ENCODE measurements at places on chromosomes 12 and 14. TPM values are rescaled to one million over a fixed set of nuclear protein-coding genes. Genes with fewer than 3 reads are reported as not detected.
A peak's percentile ranks its signal among the peaks of the same experiment; 100 is the strongest.

DNA sequence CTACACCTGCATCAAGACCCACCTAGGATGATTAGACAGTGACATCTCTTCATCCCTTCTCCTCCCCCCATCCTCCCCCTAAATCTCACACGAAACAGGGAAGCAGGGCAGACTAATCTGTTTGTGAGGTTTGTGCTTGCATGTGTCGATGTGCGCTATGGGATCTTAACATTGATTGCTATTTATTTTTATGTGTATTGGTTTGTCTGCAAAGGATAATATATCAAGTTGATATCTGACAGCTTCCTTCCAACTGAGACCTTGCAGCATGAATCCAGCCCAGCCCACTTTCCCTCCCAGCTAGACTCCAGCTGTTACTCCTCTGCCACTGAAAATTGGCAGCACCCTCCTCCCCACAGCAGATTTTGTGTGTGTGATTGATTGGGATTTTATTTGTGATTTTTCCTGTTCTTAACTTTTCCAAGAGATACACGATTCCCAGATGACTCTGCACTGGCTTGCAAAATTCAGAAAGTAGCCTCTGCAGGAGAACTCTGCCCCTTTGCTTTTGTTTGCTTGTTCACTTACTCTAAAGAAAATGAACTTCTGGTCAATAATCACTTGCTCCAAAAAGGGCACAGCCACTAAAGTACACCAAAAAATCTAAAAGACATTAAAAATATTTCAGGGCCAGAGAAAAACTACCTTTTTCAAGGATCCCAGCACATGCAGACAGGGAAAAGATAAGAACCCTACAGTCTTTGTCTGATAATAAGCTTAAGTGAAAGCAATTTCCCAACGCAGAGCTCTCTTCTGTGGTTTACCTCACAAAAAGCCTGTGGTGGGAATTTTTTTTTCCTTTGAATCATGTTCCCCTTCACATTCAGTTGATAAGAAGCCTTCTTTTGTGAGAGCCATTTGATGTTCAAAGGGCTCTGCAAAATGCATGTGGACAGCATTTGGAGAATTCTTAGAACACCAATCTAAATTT is 222.1 kb downstream of the RPS29 start:
- DNase-seq: no peak

GRCh38 chr12:31961137-31961536 is 1.9 kb downstream of the RESF1 start:
- no peak for DNase-seq

DNA sequence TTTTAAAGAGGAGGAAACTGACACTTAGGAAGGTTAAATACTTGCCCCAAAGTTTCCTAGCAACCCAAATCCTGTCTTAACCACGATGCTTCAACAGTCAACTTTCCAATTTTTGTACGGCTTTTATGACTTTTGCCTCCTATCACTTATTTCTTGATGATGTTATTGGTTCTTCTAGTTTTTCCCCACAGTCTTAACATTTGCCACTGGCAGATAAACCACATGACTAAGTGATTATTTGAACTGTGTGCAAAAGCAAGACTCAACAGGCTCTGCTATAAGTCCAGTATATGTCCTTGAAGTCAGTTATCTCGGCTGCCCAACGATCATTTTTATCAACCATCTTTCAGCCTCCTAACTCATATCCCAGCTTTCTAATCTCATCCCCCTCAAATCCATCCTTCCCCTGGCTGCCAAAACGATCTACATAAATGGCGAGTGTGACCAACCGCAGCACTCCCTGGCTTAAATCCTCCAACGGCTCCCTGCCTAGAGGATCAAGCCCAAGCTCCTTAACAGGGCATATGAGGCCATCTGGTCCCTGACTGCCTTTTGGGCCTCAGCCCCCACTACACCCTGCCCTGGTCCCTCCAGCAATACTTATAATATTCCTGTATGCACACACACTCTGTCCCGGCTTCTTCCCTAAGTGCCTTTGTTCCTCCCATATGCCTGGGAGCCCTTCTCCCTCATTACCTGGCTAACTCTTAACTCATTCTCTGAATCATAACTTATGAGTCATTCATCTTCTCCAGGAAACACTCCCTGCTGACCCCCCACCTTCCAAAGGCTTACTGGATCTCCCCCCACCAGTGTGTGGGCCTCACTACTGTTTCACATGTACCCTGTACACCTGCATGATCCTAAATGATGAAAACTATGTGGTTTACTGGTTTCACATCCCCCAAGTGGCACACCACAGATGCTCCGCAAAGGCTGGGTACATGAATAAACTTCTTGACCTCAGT is 8.8 kb downstream of the VPS37B start:
- DNase-seq: no peak

DNA sequence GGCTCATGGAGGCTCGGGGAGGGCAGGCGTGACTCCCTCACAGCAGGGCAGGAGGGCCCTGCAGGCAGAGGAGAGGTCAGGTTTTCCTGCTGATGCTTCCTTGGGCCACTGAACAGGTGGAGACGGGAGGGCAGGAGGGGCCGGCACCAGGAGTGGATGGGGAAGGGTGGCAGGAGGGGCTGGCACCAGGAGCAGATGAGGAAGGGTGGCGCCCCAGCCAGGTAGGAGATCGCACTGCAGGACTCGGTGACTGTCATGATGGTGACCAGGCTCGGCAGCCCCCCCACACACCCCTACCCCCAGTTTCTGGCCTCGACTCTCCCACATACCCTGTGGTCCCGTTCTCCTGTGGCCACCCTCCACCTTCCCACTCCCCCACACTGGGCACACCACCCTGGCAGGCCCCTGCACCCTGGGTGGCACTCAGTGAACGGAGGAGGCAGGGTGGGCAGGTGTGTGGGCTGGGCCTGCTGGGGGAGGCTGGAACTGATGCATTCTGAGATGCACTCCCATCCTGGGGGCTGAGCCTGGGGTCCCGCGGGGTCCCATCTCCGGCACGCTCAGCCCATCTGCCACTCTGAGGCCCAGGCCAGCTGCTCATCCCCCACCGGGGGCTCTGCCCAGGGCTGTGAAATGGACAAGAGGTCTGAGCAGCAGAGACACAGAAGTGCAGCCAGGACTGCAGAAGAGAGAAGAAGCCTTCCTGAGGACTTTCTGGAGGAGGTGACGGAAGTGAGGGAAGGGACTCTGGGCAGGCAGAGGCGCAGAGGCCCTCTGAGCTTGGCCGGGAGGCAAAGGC is 2.8 kb downstream of the NUDT14 start:
- DNase-seq: no peak

- no peak for DNase-seq
Observed at GRCh38 chr12:96359328-96359727, 40.9 kb downstream of the CDK17 start.

- no peak for DNase-seq
Observed at GRCh38 chr14:87097015-87097414, 896.0 kb downstream of the GALC start.

DNA sequence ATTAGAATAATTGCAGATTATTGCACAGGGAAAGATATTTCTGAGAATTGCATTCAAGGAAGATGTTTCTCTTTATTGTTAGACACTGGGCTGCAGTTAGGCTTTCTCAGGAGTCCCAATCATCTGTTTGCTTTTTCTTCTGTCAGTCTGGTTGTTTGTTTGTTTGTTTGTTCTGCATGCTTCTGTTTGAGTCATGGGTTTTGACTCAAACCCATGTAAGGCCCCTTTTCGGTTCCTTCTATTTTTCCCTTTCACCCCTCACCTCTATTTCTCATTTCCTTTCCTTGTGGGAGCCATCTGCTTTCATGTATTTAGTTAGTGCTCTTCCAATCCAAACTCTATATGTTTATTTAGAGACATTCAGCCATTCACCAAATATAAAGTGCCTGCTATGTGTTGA is 25.1 kb upstream of the CISTR start:
- DNase-seq: no peak

DNA sequence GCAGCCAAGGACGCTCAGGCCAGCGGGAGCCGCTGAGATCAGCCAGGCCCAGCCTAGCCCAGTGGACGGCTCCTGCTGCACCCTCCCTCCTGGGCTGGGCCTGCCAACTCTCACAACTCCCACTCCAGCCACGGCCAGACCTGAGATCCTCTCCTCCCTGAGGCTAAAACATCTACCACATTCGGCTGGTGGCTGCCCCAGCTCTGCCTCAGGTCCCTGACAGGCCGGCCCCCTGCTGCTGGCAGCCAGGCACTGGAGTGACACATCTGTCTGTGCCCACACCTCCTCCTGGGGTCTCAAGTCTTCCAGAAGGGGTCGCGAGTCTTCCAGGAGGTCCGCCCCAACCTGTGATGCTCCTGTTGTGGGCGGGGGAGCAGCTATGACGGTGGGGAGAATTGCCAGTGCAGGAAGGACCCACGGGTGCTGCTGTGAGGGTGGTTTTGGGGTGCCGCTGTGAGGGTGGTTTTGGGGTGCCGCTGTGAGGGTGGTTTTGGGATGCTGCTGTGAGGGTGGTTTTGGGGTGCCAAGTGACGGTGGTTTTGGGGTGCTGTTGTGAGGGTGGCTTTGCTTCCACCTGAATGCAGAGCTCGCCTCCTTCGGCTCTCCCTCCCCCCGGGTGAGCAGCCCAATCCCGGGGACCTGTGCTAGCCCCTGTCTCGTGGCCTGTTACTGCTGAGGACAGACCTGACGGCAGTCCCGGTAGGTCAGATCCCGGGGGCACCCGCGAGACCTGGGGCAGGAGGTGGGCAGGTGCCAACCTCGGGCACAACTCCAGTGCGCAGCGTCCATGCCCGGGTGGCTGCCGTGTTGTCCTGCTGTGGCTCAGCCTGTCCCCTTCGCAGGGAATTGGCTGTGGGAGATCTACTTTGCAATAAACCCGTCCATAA is 27.5 kb upstream of the C14orf180 start:
- DNase-seq: peak; percentile 71

- no peak for DNase-seq
Observed at GRCh38 chr12:80186727-80187217, 87.4 kb downstream of the OTOGL start.

GRCh38 chr12:69947123-69947522 is 122.1 kb downstream of the MYRFL start:
- DNase-seq: no peak

- DNase-seq: no peak
Observed at GRCh38 chr12:51131745-51132521, 41.0 kb downstream of the TFCP2 start.

DNA sequence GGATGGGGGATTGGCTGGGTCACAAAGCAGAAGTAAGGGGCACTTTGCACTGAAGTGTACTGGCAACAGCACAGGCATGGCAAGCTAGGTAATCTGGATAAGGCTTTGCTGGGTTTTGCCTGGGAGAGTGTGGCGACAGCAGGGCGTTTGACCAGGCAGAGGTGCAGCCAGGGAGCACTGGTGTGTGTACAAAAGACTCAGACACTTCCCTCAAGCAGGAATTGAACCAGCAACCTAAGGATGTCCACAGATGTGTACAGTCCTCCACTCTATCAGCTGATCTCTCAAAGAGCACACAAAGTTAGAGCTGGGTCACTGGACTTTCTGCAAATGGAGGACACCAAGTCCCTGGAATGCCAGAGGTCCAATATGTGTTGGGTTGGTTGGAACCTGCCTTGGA is 15.4 kb upstream of the RNASE4 start:
- no peak for DNase-seq

DNA sequence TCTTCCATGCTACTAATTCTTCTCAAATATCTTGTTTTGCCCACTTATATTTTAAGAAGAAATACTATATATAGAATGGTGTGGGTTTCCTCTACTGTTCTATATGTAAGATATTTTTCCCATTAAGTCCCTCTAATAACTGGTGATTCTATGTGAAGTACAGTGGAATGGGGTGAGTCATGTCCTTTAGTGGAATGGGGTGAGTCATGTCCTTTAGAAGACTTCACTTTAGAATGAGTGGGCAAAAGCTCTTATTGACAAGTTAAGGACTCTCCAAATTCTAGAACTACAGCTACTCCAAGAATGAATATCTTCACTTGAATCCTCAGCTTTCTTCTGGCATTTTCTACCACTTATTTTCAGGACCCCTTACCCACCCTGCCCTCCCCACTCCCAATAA is 349.9 kb downstream of the ETNK1 start:
- no peak for DNase-seq

- DNase-seq: no peak
Observed at GRCh38 chr14:99454246-99454645, 26.4 kb downstream of the SETD3 start.

DNA sequence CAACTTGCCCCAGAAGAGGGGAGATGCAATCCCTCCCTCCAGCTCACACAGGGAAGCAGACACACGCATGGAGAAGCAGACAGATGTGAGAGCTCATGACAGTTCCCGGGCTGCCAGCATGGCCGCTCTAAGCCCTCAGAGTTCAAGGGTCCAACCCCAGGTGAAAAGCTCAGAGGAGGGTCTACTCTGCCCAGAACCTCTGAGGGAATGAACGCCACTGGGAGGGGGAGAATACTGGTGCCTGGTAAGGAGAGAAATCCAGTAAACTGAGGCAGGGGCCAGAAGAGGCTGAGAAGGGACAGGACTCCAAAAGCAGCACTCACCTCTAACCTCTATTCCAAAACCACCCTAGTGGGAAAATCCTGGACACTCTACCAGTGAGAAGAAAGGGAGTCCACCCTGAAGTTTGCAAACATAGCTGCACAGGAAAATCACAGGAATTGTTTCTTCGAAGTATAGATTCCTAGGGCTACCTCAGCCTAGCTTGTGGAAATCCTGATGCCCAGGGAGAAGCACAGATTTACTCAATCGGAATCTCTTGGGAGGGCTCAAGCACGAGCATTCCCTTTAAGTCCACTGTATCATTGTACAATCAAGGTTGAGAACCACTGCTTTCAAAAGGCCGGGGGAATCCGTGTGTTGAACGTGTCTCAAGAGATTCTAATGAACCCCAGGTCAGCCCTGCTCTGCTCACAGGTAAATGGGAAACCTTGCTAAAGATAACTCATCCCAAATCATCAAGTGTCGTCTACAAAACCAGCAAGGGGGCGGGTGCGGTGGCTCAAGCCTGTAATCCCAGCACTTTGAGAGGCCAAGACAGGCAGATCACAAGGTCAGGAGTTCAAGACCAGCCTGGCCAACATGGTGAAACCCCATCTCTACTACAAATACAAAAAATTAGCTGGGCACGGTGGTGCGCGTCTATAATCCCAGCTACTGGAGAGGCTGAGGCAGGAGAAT is 34.3 kb upstream of the PLEKHG6 start:
- no peak for DNase-seq

SEC23A gene
- total RNA-seq: 90.9 TPM

LBHD2 gene
- total RNA-seq: not detected

TMEM106C gene
- total RNA-seq: 37.5 TPM

DEPDC4 gene
- total RNA-seq: 0.62 TPM

RNU6-7 gene
- not detected for total RNA-seq

RECQL gene
- total RNA-seq: 22.3 TPM

SELPLG gene
- total RNA-seq: 3.1 TPM

GRIN2B gene
- 0.16 TPM for total RNA-seq

All from cardiac septum (tissue), 1 donor.